Spleen (tissue), 13 donors: ENCODE measurements at places on chromosomes 7 and 10.

DNA sequence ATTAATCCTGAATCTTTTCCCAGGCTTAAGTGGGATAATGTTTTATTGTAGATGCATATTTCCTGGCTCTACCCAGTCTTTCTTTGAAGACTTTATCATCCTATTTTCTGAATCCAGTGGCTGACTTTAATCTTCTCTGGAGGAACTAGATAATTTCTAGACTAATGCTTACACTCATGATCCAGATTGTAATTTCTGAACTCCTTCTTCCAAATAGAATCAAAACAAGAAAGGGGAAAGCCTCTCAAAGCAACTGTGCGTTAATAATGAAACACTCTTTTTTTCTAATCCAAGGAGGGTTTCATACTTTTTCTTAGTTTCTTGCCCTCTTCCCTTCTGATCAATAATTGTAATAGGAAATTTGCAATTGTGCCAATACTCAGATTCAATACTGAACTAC is 8.0 kb downstream of the GSTK1 start:
- no peak for DNase-seq

- no peak for DNase-seq
These were observed 109.2 kb downstream of the DPY19L1 start for GRCh38 chr7:34928052-34928451.

- DNase-seq, result peak; percentile 83
These were observed 133.4 kb downstream of the MAD1L1 start for GRCh38 chr7:2099048-2099957.

DNA sequence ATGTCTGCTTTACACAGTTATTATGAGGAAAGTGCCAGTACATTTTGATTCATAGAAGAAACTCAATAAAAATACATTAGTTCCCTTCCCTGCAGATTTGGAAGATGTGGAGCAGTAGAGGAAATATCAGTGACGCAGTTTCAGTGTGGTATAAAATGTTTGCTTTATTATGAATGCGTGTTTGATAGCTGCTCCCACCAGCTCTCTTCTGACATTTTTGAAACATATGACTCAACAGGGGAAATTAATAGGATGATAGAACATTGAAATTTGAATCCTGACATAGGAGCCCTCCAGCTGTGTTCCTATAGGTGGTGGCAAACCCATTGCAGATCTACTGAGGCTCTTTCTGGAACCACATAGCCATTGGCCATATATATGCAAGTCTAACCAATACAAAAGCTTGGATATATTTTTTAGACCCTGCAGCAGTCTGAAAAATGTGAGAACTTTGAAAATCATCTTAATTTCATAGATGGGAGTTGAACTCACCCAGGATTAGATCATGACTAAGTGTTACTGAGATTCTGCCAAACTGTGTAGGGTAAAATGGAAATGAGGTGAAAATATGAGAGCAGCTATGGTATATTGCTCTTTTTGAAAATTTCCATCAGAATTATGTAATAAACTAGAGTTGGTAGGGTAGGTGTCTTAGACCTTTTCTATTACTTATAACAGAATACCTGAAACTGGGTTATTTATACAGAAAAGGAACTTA is 47.8 kb downstream of the BZW2 start:
- no peak for DNase-seq

- no peak for DNase-seq
These were observed 141.4 kb downstream of the GRID1 start for GRCh38 chr10:86225103-86225782.

- no peak for DNase-seq
These were observed at the start of gene RBP4 for GRCh38 chr10:93601146-93601773. TSS of gene RBP4 (minus strand) at chr10:93601235. CDS start at chr10:93601028, 207 bp downstream.

GRCh38 chr10:102473445-102474331 is 22.3 kb upstream of the C10orf95 start:
- DNase-seq, result no peak

DNA sequence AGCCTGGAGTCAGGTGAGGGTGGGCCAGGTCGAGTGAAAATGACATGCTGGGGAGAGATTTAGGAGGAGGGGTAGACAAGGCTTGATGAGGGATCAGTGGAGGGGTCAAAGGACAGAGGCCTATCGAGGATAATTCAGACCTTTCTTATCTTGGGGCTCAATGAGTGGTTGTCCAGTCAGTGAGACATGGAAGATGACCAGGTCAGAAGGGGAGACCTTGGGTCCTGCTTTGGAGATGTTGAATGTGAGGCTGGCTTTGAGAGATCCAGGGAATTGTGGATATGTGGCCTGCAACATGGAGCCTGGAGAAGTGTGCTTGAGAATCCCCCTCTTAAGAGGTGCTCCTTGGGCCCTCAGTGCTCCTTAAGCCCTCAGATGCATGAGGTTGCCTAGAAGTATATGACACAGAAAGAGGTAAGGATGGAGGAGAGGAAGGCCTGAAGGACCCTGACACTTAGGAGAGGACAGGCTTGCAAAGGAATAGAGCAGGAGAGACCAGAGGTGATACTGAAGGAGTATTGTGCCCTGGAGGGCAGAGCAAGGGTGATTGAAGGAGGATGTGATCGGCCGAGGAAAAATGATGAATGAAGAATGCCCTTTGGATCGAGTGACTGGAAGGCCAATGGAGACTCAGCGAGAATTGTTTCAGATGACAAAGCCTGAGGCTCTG is 129.8 kb upstream of the GPR26 start:
- no peak for DNase-seq

GRCh38 chr7:22860784-22861482 is 38.3 kb upstream of the TOMM7 start:
- DNase-seq, result no peak

- DNase-seq, result no peak
These were observed 1.8 kb upstream of the MAGI2 start for GRCh38 chr7:79455173-79455790.

DNA sequence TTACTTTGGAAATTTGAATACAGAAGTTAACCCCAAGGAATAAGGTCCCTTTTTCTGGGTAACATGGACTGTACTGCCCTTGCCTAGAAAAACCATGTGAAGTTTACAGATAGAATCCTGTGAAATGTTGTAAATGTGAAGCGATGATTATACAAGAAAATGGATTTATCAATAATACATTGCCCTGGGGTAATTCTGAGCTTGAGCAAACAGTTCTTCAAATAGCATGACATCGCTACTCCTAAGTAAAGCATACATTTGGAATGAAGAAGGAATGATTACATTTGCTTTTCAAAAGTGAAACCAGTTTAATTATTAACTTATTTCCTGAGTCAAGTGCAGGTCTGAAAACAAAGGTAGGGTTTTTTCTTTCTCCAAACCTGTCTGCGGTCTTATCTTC is 43.3 kb upstream of the FZD8 start:
- no peak for DNase-seq

- DNase-seq, result no peak
These were observed 10.2 kb upstream of the FAM13C start for GRCh38 chr10:59372543-59372942.

DNA sequence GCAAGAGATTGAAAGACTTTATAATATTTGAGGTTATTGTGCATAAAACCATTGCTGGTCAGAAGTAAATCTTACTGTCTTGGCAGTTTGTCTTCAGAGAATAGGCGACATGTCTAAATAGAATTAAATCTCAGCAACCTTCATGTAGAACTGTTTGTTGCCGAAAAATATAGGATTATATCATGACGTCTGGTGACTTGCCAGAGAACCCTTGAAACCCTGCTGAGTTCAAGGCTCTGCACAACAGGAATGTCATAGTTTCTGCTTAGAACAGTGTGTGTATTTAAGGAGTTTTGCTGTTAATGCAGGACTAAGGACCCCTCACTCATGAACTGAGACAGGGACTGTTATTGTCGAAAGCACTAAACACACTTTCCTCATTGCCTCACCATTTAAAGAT is 206.4 kb upstream of the ETV1 start:
- no peak for DNase-seq

DNA sequence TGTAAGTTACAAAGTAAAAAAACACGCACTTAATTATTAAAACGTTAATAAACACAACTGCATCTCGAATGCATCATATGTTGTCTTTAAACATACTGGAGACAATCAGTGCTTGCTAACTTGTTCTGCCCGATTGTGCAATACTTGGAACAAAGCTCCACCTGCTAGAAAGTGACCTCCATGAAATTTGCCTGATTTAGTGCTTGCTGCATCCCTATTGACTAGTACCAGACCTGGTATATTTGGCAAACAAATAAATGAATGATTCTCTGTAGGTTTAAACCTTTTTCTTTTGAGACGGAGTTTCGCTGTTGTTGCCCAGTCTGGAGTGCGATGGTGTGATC is 6.2 kb downstream of the BZW2 start:
- DNase-seq, result no peak

DNA sequence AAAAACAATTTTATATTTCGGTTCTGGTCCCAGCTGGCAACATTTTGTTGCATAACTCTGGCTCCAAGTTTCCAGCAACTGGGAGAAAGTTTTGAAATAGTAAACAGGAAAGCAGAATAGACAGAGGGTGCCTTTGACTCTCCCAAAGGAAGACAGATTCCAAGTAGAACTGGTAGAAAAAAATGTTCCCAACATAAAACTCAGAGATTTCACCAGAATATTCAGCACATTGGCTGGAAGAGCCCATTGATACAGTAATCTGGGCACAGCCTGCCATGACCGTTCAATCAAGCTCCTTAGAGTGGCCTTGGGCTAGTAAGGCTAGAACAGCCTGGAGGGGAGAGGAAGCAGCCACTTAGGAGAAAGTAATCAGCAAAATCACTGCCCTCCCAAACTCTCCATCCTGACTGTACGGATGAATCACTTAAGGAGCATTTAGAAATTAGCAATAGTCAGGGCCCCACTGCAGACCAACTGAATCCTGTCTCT is 120.4 kb downstream of the CUBN start:
- no peak for DNase-seq

DNA sequence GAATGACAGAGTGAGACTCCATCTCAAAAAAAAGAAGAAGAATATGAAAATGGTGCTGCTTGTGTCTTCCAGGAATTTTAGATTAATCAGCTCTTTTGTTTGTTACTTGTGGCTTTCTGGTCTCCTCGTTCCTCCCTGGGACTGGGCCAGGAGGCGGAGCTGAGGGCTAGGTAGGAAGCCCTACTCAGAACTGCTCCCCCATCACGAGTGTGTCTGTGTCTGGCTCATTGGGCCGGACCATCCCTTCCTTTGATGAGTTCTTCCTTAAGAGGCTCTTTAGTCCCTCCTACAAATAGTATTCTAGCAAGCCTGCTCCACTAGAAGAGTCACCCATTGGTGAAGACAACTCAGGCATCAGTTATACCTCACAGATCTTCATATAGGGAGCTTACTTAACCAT is 56.8 kb upstream of the YAE1 start:
- DNase-seq, result no peak

GRCh38 chr10:122062831-122063674 is 74.1 kb downstream of the TACC2 start:
- peak; percentile 56 for DNase-seq

- DNase-seq, result no peak
These were observed 154.0 kb upstream of the STEAP4 start for GRCh38 chr7:88460650-88461049.

- no peak for DNase-seq
These were observed 300.2 kb downstream of the NEBL start for GRCh38 chr10:20596911-20597310.

- DNase-seq, result no peak
These were observed 83.7 kb downstream of the VPS50 start for GRCh38 chr7:93315896-93316295.

GRCh38 chr7:159120540-159120919 is 24.1 kb downstream of the VIPR2 start:
- DNase-seq, result no peak

DNA sequence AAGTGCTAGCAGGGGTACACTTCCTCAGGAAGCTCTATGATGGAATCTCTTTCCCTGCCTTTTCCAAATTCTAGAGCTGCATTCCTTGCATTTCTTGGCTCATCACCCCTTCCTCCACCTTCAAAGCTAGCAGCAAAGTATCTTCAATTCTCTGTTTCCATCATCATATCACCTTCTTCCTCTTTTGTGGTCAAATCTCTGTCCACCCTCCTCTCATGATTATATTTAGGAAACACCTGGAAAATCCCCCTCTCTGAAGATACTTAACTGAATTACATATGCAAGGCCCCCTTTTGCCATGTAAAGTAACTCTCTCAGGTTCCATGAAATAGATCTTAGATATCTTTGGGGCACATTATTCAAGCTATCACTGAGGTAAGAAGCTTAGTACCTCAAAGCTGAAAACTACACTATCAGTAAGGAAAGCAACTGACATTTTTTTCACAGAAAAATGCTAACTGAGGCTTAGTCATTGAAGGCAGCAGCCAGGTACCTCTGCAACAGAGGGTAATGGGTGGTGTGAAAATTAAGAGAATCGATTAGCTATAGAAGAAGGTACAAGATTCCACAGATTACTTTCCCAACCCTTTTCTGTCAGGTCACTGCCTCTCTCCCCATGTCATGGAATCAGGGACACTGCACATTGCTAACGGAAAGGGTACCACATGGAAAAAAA is 197.3 kb downstream of the MACC1 start:
- no peak for DNase-seq

DNA sequence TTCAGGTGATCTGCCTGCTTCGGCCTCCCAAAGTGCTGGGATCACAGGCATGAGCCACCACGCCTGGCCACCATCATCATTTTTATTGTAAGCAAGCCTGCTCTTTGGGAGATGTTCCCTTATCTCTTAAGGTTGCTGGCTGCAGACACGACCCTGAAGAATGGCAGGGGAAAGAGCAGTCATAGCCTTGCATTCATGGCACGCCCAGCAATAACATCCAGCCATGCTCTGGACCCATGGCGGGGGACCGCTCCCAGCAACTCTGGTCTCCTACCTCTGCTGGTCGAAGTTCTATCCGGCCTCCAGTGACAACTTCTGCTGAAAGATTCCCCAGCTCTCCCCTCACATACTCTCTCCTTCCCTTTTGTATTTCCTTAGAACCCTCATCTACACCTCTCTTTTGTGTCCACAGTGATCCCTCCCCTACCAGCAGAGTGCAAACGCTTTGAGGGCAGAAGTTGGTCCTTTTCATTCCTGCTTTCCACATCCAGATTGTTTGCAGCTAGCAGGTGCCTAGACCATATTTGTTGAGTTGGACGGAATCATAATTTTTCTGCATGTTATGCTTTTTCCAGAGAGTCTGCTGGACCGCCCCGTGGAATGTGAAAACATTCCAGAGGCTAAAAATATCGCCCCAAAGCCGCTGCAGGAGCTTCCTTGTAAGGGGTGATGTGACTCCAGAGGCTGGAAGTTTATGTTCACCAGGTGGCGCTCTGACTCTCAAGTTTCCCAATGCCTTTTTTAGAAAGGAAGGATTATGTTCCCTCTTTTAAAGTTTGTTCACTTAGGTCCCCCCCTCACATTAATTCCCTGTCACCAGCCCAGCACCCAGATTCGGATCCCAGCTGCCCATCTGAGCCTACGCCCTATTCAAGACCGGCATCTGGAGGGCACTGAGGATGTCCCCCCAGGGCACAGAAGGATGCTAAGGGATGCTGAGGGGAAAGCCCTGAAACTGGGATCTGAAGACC is 4.3 kb upstream of the MARVELD1 start:
- peak; percentile 58 for DNase-seq

- DNase-seq, result no peak
These were observed 57.0 kb downstream of the DNAJC12 start for GRCh38 chr10:67780759-67781538.

- no peak for DNase-seq
These were observed 116.6 kb upstream of the PALS2 start for GRCh38 chr7:24456526-24457218.
